ENCODE measurements at places on chromosomes 2 and 18.

GRCh38 chr2:137123226-137123625, 357.9 kb downstream of the THSD7B start:
- peak; percentile 91 for DNase-seq

- DNase-seq = peak; percentile 57
Observed at GRCh38 chr18:59566533-59566971, 130.7 kb downstream of the CCBE1 start.

DNA sequence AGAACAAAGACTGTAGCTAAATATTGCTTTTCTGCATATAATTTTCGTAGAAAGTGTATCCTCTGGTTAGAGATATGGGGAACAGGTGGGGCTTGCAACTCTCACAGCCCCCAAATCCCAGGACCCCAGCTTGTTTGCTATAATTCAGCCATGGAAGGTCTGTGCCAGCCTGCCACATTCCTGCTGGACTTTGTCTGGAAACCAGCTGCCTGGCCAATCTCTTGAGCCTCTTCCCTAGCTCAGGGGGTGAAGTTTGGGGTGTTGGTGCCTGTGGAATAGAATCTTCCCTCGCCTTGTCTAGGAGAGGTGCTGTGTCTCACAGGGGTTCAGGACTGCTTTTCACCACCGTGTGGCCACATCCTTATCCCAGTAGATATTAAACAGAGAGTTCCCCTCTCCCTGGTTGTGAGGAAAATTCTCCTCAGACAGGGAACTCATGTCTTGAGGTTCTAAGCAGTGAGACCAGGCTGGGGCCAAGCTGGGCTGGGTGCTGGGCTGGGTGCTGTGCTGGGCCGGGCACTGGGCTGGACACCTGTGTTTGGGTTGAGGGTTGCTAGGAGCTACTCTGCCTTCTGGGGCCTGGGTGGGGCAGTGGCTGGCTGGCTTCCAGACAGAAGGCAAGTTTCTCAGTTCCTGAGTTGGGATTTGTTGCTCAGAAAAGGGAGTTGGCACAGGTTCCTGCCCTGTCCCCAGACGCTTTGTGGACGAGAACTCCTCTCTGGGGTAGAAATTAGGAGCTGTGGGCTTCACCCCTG, 12.3 kb downstream of the TOGARAM2 start:
- no peak for DNase-seq

GRCh38 chr18:9172506-9173127, 36.0 kb downstream of the ANKRD12 start:
- DNase-seq = no peak

GRCh38 chr2:54213082-54213481, 42.9 kb downstream of the TSPYL6 start:
- no peak for DNase-seq

DNA sequence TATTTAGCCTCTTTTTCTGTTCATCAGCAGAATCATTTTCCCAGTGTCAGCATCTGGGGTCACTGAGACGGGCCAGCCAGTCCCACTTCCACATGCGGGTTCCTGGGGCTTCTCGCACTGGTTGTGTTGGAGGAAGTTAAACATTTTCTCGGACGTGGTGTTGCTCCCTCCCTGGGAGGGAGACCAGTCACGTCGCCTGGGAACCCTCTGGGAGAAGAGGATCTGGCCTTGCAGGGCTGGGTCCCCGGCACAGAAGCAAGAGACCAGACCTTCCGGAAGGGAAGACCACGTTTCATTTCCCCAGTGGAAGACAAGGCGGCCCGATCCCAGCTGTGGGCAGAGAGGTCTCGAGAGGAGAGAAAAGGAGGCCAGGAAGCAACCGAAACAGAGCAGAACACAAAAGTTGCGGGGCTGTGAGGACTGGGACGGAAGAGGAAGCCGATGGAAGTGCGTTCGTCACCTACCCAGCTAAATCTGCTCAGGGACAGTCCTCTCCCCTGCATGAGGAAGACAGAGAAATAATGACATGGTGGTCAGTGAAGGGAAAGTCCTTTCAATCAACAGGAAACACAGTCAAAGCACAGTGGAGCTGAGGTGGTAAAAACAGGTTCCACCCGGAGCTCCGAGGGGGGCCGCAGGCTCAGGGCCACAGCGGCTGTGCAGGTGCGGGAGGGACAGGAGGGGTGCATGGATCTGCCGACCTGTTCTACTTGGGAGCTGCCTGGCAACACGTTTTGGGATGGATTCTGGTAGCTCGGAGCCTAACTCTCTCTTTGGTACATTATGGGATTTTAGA, 144.4 kb downstream of the MBP start:
- DNase-seq = no peak

GRCh38 chr2:9613291-9613690, 17.5 kb downstream of the YWHAQ start:
- peak; percentile 90 for DNase-seq

GRCh38 chr2:112242384-112242783, 12.5 kb downstream of the ZC3H8 start:
- DNase-seq = no peak

- no peak for DNase-seq
Observed at GRCh38 chr2:108988076-108988795, 784 bp downstream of the EDAR start.

- no peak for DNase-seq
Observed at GRCh38 chr2:191066197-191066918, 52.4 kb upstream of the STAT1 start.

GRCh38 chr18:23992089-23992940, 22.2 kb upstream of the TTC39C start:
- DNase-seq = peak; percentile 56

- no peak for DNase-seq
Observed at GRCh38 chr2:650343-651310, 26.6 kb downstream of the TMEM18 start.

GRCh38 chr2:231370749-231371429, 24.6 kb upstream of the B3GNT7 start:
- DNase-seq = no peak

GRCh38 chr2:175575346-175576258, 394.1 kb upstream of the ATP5MC3 start:
- no peak for DNase-seq

- DNase-seq = no peak
Observed at GRCh38 chr18:35511833-35512232, 14.1 kb upstream of the INO80C start.

- DNase-seq = no peak
Observed at GRCh38 chr2:26754972-26755670, 9.0 kb upstream of the SLC35F6 start.

DNA sequence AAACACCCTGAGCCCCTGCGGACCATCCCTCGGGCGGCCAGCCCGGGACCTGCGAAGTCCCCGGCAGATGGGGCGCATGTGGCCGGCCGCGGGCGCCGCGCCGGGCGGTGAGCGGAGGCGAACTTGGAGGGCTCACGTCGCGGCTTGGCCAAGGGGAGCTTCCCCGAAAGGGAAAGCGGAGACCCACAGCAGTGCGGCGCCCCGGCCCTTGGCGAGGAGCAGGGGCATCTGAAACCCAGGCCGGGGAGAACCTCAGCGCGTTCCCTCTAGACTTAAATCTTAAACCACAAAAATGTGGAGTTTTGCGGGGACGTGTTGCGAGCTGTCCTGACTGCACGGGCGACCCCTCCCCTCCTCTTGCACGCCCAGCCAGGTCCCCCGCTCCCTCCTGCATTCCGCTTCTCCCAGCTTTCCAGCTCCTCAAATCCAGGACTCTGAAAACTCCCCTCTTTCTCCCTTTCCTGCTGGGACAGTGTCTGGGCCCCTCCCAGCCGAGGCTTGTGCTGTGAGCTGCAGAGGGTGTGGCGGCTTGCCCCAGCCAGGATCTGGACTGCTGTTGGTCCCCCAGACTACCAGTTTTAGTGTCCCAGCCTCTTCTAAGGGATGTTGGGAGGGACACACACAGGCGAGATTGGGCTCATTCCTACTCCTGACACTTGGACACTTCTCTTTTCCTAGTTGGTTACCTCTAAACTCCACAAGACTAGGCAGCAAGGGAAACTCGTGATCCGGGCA, 1.3 kb downstream of the FMNL2 start:
- peak; percentile 41 for DNase-seq

DNA sequence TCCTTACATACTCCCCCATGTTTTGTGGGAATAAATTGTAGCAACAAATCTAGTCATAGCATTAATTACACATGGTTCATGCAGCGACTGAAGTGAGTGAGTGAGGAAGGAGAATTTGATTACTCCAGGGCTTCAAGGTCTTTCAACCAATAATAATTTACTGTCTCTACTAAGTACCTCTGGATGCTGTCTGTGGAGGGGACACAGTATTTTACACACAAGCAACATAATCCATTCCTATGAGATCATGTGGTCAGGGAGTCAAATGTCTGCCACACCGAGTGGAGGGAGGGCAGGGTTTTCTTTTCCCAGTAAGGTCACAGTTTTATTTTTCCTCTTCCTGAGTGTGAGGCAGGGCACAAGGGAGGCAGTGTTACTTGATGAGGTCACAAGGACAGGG, 334.7 kb upstream of the CELF4 start:
- no peak for DNase-seq

- no peak for DNase-seq
Observed at GRCh38 chr2:99629320-99629719, 139.5 kb upstream of the REV1 start.

GRCh38 chr2:10414591-10414990, 33.5 kb downstream of the ODC1 start:
- DNase-seq = no peak

DNA sequence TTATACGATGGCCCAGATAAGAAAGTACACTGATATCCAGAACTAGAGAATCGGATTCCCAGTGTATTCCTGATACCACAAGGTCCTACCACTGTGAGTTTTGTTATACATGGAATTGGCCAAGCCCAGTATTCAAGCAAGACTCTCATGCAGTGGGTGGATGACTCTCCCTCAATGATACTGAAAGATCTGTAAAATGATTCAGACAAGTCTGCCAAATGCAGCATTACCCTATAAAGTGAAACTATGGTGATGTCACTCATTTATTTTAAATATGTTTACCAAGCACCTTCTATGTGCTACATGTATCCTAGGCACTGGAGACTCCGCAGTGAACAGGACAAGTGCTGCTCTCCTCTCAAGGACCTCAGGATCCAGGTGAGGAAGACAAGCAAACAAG, 22.6 kb downstream of the MYO5B start:
- DNase-seq = no peak

DNA sequence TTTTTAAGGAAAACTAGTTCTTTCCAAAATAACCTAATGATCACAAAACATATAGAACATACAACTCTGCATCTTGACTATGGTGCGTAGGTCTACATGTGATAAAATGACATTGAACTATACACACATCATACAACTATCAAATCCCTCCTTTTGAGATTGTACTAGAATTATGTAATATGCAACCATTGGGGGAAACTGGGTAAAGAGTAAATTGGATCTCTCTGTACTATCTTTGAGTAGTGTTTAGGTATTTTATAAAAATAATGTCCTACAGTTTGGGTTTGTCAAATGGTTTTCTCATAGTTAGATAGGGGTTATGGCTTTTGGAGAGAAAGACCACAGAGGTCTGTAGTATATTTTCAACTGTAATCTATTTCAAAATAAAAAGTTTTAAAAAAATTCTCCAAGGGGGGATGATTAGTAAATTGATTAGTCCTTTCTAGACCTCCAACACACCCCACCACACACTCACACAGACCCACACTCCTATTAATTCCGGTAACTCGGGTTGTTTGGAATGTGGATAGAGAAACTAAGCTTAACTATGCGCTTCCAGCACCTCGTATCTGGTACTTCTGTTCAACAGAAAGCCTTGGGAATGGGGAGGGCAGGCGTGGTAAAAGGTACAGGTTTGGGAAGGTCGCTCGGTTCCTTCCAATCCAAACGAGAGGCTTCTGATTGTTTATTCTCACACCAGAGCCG, 695 bp upstream of the BIRC6 start:
- peak; percentile 39 for DNase-seq

DNA sequence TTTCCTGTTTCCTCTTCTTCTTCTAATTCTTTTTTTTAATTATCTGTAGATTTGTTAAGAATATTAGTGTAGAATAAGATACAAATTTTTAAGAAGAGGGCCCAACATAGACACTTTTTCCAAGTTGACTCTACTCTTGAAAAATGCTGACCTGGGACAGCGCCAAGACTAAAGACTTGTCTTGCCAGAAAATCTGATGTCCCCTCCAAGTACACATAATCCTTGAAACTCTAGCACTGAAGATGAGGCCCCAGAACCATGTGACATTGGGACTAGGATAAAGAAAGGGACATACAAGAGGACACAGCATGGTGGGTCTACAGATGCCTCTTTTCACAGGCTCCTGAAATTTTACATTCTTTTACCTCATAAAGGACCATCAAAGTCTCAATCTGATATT, 271.6 kb upstream of the SESTD1 start:
- DNase-seq = peak; percentile 30

DNA sequence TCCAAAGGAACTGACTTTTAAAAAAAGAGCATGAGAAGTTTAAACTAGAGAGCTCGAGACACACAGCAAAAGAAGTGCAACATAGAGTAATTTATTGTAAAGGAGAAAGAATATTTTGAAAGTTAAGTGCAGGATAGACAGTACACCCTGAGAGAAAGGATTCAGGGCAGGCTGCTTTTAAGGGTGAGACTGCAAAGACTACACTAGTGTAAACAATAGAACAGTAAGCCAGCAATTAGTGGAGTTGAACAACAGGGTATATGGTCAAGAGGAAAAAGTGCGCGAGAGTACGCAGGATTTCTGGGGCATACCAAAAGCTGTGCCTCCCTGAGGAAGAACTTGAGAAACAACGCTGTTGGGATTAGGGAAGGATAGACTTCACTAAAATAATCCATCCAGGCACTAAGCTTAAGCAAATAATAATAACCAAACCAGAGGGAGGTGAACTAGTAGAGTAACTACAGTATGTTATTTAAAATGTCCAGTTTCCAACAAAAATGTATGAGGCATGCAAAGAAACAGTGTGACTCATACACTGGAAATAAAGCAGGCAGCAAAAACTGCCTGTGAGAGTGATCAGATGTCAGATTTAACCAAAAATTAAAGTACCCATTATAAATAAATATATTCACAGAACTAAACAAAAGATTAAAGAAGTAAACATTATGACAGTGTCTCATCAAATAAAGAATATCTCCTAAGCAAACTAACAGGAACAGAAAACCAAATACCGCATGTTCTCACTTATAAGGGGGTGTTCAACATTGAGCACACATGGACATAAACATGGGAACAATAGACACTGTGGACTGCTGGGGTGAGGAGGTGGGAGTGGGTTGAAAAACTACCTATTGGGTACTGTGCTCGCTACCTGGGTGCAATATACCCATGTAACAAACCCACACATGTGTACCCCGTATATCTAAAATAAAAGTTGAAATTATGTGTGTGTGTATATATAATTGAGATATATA, 40.5 kb upstream of the EMILIN2 start:
- peak; percentile 80 for DNase-seq

GRCh38 chr2:128809259-128809636, 490.6 kb upstream of the HS6ST1 start:
- DNase-seq = peak; percentile 20
